HCT116 (cell line): ENCODE measurements at places on chromosomes 6 and 20. TPM values are rescaled to one million over a fixed set of nuclear protein-coding genes. Genes with fewer than 3 reads are reported as not detected.

DNA sequence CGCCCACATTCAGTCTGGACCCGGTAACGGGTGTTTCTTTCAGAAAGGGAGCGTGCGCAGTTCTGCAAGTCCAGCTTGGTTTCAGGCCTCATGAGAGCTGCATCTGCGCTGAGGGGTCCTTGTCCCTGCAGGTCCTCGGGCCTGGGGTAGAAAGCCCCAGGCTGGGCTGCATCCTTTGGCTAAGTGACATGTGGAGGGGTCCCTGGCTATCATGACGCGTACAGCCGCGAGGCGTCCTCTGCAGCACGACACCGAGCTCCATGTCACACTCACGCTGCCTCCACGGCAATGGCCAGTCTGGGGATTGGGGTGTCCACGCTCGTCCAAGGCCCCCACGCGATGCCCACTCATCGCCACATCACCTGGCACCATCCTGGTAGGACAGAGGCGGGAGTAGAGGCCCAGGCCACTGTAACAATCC is 1.7 kb upstream of the KIF25 start:
- no peak for DNase-seq

- DNase-seq = no peak
Observed at GRCh38 chr6:127090051-127090450, 28.4 kb upstream of the RSPO3 start.

ZNF311 gene
- total RNA-seq = not detected

GRCh38 chr20:23222531-23223200 is 127.9 kb upstream of the NXT1 start:
- DNase-seq = no peak

CST2 gene
- total RNA-seq = not detected

NQO2 gene
- total RNA-seq = 82.9 TPM

ETV7 gene
- 1.0 TPM for total RNA-seq

- DNase-seq = peak; percentile 85
Observed at GRCh38 chr6:128655978-128656498, 135.6 kb upstream of the PTPRK start.

- DNase-seq = peak; percentile 36
Observed at GRCh38 chr6:40999569-40999968, 39.5 kb downstream of the UNC5CL start.
